T-cell (primary cell): ENCODE measurements at places on chromosomes 6 and 20. TPM values are rescaled to one million over a fixed set of nuclear protein-coding genes. Genes with fewer than 3 reads are reported as not detected.

Gene ZBP1
- 8.6 TPM for total RNA-seq

Gene SLC4A11
- total RNA-seq: 0.43 TPM

Gene MATN4
- total RNA-seq: not detected

Gene RAB44
- total RNA-seq: not detected

Gene BPIFB1
- total RNA-seq: not detected

Gene ERVFRD-1
- 0.10 TPM for total RNA-seq

Gene MYH7B
- 0.69 TPM for total RNA-seq

Gene WFDC12
- total RNA-seq: not detected

Gene TFAP2B
- not detected for total RNA-seq

Gene GGTLC1
- total RNA-seq: not detected

Gene MCCD1
- not detected for total RNA-seq

Gene TP53INP2
- 1.9 TPM for total RNA-seq

Gene GMNN
- 11.6 TPM for total RNA-seq
